ENCODE measurements at places on chromosomes 3 and 15.

DNA sequence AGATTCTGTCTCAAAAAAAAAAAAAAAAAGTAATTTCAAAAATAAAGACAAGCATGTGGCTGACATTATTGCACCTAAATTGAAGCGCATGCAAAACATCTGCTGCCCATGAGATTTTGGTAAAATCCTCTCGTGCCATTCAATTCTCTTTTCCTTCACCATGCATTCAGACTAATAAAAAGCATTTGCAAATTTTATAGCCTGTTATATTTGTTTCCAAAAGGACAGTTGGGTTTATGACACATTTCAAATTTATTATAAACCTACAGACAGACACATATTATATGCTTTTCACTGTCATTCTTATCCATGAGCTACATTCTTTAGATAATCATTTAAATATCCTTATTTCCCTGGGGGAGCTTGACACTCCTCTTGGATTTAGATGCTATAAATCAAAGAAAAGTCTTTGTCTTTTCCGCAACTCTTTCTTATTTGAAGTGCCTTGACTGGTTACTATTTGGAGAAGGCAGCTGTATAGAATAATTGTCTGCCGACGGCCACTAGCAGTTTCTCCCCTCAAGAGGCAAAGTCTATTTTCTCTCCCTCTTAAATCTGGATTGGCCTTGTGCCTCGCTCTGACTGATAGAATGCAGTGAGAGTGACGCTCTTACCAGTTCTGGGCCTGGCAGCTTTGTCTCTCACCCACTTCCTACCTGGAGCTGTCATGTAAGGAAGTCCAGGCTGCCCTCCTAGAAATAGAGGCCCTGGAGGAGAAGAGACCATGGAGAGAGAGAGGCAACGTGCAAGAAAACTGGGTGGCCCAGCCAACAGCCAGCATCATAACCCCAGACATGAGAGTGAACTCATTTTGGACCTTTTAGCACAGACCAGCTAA lies 6.8 kb upstream of the LRIG1 start:
- H3K27me3 ChIP-seq, result peaks cover 18% of the 10 kb centered on the region
- no peak for DNase-seq

GRCh38 chr3:193744822-193745684 lies 152.0 kb downstream of the OPA1 start:
- H3K27me3 ChIP-seq, result peaks cover 23% of the 10 kb centered on the region
- no peak overlapping the region for H3K27ac ChIP-seq
- no peaks in the 10 kb centered on the region for H3K4me1 ChIP-seq
- no peak for DNase-seq

DNA sequence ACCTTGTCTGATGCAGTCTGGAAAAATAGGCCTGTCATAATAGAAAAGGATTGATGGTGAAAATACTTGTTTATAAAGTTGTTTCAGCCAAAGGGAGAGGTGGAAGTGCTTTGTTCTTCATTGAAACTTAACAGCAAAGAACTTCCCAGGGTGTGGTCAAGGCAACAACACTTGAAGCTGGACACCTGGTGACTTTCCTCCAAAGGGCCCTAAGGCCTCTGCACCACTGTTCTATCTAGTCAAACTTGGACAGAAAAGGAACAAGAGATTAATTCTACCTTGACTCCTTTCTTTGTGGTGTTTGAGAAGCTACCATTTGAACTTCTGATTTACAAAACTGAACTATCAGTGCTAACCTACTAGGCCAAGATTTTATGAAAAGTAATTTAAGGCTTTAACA lies 102.0 kb downstream of the CMSS1 start:
- no peak overlapping the region for H3K27ac ChIP-seq
- no peak overlapping the region for H3K4me3 ChIP-seq
- H3K4me1 ChIP-seq, result peaks cover 17% of the 10 kb centered on the region

GRCh38 chr15:97858296-97858695 lies 102.2 kb upstream of the ARRDC4 start:
- H3K27ac ChIP-seq, result no peak overlapping the region
- DNase-seq, result no peak
- no peaks in the 10 kb centered on the region for H3K36me3 ChIP-seq
- H3K4me1 ChIP-seq, result no peaks in the 10 kb centered on the region
- H3K4me3 ChIP-seq, result no peak overlapping the region
- H3K27me3 ChIP-seq, result no peaks in the 10 kb centered on the region

- peak; percentile 15 for DNase-seq
- H3K27ac ChIP-seq, result no peak overlapping the region
- H3K27me3 ChIP-seq, result no peaks in the 10 kb centered on the region
- H3K36me3 ChIP-seq, result no peaks in the 10 kb centered on the region
- no peaks in the 10 kb centered on the region for H3K4me1 ChIP-seq
These were observed 14.1 kb upstream of the CCR8 start for GRCh38 chr3:39315420-39315819.

GRCh38 chr3:14569474-14570000 lies 29.4 kb upstream of the GRIP2 start:
- H3K4me1 ChIP-seq, result no peaks in the 10 kb centered on the region
- DNase-seq, result no peak
- no peaks in the 10 kb centered on the region for H3K36me3 ChIP-seq
- no peak overlapping the region for H3K4me3 ChIP-seq
- no peak overlapping the region for H3K27ac ChIP-seq

GRCh38 chr3:115359536-115359935 lies 212.4 kb upstream of the ZBTB20 start:
- no peak for DNase-seq
- no peak overlapping the region for H3K27ac ChIP-seq
- no peaks in the 10 kb centered on the region for H3K27me3 ChIP-seq
- H3K4me1 ChIP-seq, result no peaks in the 10 kb centered on the region

GRCh38 chr3:52544937-52545336 lies 8.5 kb downstream of the UQCC5 start:
- no peak overlapping the region for H3K4me3 ChIP-seq
- H3K27me3 ChIP-seq, result no peaks in the 10 kb centered on the region
- H3K27ac ChIP-seq, result peak overlapping the region; percentile 57

DNA sequence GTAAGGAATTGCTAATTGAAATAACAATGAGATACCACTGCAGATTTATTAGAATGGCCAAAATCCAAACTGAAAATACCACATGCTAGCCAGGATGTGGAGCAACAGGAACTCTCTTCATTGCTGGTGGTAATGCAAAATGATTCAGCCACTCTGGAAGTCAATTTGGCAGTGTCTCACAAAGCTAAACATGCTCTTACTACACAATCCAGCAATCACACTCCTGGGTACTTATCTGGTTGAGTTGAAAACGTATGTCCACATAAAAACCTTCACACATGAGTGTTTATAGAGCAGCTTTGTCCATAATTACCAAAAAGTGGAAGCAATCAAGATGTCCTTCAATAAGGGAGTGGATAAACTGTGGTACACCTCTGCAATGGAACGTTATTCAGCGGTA lies 113.3 kb downstream of the SMAD6 start:
- no peaks in the 10 kb centered on the region for H3K27me3 ChIP-seq
- H3K4me1 ChIP-seq, result peaks cover 32% of the 10 kb centered on the region
- no peaks in the 10 kb centered on the region for H3K36me3 ChIP-seq
- peak overlapping the region; percentile 56 for H3K27ac ChIP-seq
- H3K4me3 ChIP-seq, result no peak overlapping the region

DNA sequence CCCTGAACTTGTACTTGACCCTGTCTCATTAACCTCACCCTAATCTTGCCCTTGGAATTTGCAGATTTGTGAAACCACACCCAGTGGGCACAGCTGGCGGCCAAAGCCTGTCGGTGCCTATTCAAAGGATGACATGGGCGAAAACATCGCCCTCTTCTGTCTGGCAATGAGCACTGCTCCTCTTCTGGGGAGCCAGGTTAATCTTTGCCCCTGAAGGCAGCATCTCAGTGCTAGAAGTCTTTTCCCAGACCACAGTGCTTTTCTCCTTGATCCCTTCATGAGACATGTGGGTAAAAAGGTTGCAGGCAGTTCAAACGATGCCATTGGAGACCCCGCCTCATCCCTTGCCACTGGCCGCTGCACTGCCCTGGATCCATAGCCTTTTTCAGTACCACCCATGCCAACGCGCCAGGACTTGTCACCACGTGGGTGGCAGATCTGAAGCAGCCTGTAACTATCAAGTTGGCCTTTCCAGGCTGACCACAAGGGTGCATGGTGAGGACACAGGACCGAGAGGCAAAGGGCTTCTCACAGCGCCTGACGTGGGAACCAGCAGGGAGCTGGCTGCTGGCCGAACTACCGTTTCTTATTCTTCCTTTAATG lies 6.5 kb upstream of the DNASE1L3 start:
- no peaks in the 10 kb centered on the region for H3K4me1 ChIP-seq
- no peak overlapping the region for H3K4me3 ChIP-seq
- DNase-seq, result peak; percentile 78
- H3K27me3 ChIP-seq, result peaks cover 4% of the 10 kb centered on the region
- no peaks in the 10 kb centered on the region for H3K36me3 ChIP-seq
- H3K27ac ChIP-seq, result no peak overlapping the region

- H3K27me3 ChIP-seq, result peaks cover 17% of the 10 kb centered on the region
- H3K4me3 ChIP-seq, result peak overlapping the region; percentile 84
- DNase-seq, result no peak
- peaks cover 5% of the 10 kb centered on the region for H3K4me1 ChIP-seq
- no peaks in the 10 kb centered on the region for H3K36me3 ChIP-seq
These were observed 2.1 kb upstream of the PPM1L start for GRCh38 chr3:160753953-160754352.

DNA sequence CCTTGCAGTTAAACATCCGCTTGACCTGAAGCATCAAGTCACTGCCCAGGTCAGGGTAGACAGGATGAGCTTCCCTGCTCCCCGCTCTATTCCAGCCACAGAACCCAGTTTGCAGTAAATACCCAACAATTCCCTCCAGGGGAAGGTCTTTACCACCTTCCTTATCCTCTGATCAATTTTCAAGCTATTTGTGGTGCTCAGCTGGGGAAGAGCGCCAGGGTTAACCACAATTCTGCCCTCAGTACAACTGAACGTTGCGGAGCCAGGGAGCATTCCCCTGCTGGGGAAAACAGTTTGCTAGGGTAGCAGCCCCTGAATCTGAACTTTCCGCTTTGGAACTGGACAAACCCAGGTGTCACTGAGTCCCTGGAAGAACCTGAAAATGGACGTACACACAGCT lies 28.5 kb downstream of the RBPMS2 start:
- no peak overlapping the region for H3K4me3 ChIP-seq
- DNase-seq, result no peak
- H3K4me1 ChIP-seq, result peaks cover 23% of the 10 kb centered on the region
- H3K36me3 ChIP-seq, result no peaks in the 10 kb centered on the region

DNA sequence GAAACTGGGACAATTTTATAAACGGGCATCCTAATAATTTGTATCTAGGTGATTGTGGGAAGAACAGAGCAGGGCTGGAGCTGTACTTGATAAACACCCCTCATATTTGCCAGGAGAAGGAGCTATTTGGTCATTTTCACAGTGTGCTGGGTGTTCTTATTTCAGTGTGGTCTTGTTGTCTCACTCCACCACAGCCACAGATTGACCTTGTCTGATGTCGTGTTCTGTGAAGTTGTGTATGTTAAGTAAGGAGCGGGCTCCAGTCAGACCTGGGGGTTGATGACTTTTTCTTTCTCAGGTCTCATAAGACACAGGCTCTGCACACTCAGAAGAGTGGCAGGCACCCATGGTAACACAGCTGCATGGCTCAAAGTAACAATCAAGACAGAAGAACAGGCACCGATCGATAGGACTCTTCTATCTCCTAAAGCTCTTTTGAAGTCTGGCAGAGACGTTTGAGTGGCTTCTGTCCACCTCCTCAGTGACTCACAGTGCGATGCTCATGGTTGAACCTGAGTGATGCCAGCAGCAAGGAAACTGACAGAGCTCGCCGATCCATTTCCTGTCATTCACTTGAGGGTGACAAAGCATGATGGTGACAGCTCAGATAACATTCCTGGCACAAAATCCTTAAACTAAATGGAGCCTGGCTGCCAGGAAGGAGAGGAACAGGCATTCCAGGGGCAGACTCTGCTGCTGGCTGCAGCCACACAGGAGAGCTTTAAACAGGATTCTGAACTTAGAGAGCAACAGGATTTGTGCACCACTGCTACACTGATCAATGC lies 20.8 kb downstream of the DPH3 start:
- peak; percentile 51 for DNase-seq
- no peak overlapping the region for H3K4me3 ChIP-seq
- peaks cover 34% of the 10 kb centered on the region for H3K4me1 ChIP-seq
- H3K36me3 ChIP-seq, result no peaks in the 10 kb centered on the region
- no peaks in the 10 kb centered on the region for H3K27me3 ChIP-seq

DNA sequence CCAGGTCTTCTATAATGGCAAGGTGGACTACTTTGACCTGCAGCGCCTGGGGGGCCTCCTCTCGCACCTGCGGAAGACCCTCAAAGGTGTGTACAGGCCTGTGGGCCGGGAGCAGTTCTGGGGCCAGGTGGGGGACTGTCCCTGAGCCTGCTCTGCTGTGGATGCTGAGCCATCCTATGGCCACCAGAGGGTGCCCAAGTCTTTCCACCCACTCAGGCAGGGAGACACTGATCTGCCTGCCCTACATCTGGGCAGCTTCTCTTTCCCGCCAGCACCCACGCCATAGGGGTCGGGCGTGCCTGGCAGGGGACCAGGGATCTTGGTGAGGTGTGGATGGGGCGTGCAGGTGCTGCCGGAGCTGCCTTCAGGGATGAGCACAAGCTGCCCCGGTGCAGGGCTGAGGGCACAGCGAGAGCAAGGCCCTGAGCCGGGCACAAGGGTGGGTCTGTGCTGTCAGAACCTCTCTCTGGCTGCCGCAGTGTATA lies 14.1 kb downstream of the RNF123 start:
- peak; percentile 80 for DNase-seq
- no peaks in the 10 kb centered on the region for H3K36me3 ChIP-seq
- no peaks in the 10 kb centered on the region for H3K4me1 ChIP-seq

DNA sequence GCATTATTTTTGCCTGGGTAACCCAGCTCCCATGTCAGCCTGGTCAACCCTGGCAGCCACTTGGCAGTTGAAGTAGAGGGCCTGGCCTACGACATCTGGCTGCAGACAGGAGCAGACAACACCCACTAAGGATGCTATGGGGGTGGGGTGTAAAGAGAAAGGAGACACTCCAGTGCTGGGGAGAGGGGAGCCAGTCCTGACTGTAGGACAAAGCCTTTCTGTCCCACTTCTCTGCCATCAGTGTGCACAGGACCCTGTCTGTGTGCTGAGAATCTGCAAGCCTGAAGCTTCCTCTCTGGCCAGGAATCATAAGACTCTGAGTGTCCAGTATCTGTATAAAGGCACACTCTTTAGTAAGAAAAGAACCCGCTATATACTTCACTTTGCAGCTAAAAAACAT lies 96.3 kb upstream of the CHRM5 start:
- H3K27me3 ChIP-seq, result no peaks in the 10 kb centered on the region
- H3K4me3 ChIP-seq, result no peak overlapping the region
- no peaks in the 10 kb centered on the region for H3K36me3 ChIP-seq
- DNase-seq, result no peak
- no peak overlapping the region for H3K27ac ChIP-seq
- no peaks in the 10 kb centered on the region for H3K4me1 ChIP-seq

Data from GM23248 (cell line).